HCT116 (cell line): ENCODE measurements at places on chromosomes 1 and 21.

DNA sequence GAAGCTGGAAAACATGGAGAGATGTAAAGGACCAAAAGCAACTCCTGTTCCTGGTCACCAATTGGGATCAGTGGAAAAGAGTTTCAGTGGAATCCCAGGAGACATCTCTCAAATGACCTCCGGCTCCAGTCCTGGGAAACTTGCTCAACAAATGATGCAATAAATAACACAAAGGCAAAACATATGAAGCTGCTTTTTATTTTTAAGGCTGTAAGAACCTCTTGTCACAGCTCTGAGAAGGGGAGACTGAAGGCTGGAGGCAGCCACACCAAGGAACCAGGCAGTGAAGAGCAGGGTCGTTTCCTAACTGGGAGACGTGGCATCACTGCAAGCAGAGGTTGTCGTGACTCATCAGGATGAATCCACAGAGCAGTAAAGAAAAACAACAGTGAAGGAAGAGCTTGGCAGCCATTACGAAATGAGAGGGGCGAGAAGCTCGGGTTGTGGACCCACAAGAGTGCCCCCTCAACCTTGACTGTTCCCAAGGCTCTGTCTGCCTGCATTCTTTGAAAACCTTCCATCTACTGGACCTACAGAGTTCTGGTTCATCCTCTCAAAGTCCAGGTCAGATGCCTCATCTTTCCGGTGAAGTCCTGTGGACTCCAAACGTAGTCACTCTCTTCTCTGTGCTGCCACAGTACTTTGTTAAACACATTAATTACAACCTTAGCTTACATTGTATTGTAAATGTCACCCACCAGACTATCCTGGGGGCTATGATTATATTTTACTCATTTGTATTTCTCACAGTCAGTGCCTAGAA, 32.1 kb downstream of the JAK1 start:
- DNase-seq = no peak

DNA sequence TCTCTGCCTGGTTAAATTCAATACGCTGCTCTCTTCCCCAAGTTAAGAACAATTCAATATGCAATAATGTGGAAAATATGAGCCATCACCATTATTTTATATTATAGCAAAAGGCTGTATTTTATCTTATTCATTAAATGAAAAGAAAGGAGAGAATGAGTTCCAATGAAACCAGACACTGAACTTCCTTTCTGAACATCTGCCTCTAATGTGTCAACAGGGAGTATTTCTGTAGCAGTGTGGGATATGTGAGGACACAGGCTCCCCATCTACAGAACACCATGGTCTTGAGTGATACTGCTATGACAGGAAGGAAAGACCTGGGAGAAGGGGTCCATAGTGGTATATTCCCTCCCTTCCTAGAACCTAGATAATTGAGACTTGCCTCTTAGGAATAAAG, 46.3 kb downstream of the CASQ2 start:
- no peak for DNase-seq

DNA sequence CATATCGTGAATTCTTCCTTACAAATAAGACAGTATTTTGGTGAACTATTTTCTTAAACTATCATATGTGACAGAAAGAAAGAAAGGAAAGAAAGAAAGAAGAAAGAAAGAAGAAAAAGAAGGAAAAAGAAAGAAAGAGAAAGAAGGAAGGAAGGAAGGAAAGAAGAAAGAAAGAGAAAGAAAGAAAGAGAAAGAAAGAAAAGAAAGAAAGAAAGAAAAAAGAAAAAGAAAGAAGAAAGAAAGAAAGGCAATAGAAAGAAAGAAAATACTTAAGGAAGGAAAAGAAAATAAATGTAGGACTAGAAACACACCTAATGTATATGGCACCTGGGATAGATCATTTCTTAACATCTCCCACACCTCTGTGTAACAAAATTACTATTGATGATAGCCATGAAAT, 120.4 kb downstream of the PLA2G4A start:
- DNase-seq = no peak

GRCh38 chr1:77220687-77221463, 1.6 kb upstream of the PIGK start:
- DNase-seq = no peak

- DNase-seq = no peak
Measured at GRCh38 chr1:5720936-5721335, 271.3 kb downstream of the NPHP4 start.

GRCh38 chr1:79323239-79324025, 316.9 kb upstream of the ADGRL4 start:
- DNase-seq = peak; percentile 12

GRCh38 chr1:236978740-236979139, 25.5 kb downstream of the MT1HL1 start:
- DNase-seq = no peak

DNA sequence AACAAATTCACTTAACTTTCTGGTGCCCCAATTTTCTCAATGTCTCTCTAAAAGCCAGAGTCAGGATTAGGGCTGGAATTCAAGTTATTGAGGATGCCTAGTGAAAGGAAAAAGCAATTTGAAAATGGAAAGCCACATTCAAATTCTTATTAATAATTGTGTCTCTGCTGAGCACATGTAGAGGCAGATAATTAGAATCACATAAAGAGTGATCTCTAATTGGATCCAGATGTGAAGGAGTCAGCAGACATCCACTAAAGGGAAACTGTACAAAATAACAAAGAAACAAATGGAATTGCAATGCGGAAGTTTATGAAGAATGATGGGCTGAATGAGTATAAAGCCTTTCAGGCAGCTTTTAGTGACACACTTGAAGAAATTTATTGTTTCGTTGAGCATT, 482.6 kb downstream of the TTLL7 start:
- no peak for DNase-seq

DNA sequence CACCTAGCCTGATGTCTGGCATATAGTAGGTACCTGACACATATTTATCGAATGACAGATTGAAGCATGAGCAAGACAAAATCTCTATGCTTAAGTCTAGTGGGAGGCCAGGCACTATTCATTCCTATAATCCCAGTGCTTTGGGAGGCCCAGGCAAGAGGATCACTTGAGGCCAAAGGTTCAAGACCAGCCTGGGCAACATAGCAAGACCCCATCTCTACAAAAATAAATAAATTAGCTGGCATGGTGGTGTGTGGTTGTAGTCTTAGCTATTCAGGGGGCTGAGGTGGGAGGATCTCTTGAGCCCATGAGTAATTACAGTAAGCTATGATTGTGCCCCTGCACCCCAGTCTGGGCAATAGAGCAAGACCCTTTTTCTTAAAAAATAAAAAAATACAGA, 23.2 kb upstream of the TUT4 start:
- DNase-seq = no peak
